ENCODE measurements at places on chromosomes 16 and 17. TPM values are rescaled to one million over a fixed set of nuclear protein-coding genes. Genes with fewer than 3 reads are reported as not detected.

- no peak for DNase-seq
These were observed 42.4 kb upstream of the KIF2B start for GRCh38 chr17:53780320-53780719.

DNA sequence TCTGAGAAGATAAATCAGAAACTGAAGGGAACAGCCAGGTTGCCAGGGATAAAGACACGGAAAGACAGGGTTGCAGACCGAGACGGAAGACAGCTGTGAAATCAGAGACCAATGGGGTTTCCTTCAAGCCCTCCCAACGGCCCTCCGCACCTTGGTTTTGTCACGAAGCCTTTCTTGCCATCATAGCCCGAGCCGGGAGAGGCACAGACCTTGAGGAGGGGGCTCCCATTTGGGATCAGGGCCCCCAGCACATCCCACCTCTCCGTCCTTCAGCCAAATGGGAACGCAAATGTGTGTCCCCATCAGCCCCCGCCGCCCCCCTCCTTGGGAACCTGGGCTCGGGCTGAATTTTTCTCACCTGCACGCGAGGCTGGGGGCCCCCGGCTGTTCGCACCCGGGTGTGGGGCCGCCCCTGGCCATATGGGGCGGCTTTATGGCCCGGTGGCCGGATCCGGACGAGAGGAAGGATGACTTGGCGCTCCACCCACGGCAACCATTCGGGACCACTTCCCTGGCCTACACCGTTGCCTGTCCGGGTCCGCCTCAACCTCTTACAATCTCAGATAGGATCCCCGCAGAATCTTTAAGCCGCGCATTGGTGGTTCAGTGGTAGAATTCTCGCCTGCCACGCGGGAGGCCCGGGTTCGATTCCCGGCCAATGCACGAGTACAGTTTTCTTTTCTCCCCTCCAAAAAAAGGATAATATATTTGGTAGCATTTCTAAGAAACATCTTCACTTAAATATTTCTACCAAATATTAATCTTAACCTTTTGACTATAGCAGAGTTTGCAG is 1.4 kb upstream of the HES7 start:
- peak; percentile 71 for DNase-seq

- no peak for DNase-seq
These were observed 530 bp upstream of the ZDHHC7 start for GRCh38 chr16:85011846-85012284.

Gene TMEM92
- total RNA-seq = not detected

Gene SRL
- total RNA-seq = 0.20 TPM

Gene THOC6
- total RNA-seq = 17.2 TPM

DNA sequence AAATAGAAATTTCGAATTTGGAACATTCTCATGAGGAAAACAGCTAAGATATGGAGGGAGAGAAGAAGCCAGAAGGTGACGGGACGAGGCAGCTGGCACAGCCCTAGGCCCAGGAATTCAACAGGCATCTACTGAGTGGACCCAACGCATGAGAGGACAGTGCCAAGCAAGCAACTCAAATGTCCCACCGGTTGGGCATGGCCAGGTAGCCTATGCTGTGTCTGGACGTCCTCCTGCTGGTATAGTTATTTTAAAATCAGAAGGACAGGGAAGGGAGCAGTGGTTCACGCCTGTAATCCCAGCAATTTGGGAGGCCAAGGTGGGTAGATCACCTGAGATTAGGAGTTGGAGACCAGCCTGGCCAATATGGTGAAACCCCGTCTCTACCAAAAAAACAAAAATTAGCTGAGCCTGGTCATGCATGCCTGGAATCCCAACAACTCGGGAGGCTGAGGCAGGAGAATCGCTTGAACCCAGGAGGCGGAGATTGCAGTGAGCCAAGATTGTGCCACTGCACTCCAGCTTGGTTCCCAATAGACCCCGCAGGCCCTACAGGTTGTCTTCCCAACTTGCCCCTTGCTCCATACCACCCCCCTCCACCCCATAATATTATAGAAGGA is 2.0 kb downstream of the GH1 start:
- no peak for DNase-seq

DNA sequence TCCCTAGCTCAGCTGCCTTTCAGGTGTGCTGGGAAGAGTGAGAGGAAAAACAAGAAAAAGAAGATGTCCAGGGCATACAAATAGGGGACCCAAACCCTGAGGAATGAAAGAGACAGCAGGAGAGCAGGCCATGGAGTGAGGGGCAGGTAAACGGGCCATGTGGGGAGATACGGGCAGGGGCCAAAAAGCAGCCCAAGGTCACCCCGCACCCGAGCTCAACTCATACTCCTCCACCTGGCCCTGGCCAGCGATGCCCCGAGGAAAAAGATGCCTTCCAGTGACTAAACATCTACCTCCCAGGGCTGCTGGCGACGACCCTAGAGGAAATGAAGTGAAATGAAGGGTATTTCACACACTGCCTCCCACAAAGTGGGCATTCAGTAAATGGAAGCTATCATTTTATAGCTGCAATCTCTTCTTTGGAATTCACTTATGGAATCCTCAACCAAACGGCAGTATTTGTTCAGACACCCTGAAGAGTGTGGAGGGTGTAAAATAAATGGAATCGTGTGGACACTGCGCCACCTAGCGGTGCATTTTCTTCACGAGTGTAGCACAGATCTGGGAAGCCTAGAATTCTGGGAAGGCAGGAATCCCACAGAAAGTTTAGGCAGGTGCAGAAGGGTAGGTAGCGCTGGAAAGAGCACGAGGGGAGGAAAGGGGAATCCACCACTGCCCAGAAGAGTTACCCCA is 14.9 kb downstream of the ELAC2 start:
- DNase-seq = peak; percentile 68

Gene NOS2
- total RNA-seq = 0.22 TPM

- DNase-seq = peak; percentile 78
These were observed at the start of gene CDK5R1 for GRCh38 chr17:32486701-32487472. Gene CDK5R1 (plus strand): TSS chr17:32486993. CDS start chr17:32487621, 628 bp downstream.

Gene SPNS2
- total RNA-seq = 71.4 TPM

Gene KRT40
- not detected for total RNA-seq

DNA sequence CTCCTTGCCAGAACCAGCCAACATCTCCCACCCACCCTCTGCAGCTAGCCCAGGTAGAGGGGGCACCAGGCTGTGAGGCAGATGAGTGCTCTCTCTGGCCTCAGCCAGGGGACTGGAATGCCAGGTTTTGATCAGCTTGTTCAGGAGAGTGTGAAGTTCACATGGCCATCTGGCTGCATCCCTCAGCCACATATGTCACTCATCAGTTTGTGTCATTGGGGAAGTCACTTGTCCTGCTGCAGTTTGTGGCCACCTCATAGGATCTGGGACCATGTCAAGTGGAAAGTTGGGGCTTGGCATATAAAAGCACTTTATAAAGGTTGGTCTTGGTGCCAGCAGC is 147.6 kb downstream of the SOCS1 start:
- DNase-seq = no peak

DNA sequence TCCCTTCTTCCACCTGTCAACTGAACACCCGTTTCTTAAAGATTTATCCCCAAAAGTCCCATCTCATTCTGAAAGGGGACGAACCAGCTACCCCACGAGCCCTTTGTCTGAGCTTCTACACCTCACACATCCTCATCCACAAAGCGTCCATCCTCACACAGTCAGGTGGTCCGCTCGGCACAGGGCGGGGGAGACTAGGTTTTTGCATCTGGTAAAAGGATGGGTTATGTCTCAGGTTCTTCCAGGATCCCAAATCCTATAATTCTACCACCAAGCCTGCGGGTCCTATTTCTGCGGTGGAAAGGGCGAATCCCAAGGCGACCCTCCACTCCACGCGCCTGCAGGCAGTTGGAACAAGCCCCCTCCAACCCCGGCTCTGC is 458 bp downstream of the GFOD2 start:
- DNase-seq = peak; percentile 13

Gene ITPRIPL2
- total RNA-seq = 28.4 TPM

- DNase-seq = no peak
These were observed 11.3 kb upstream of the NLK start for GRCh38 chr17:28031174-28031573.

GRCh38 chr17:7266784-7267183 is 4.5 kb upstream of the CLDN7 start:
- no peak for DNase-seq

- DNase-seq = no peak
These were observed 52.7 kb upstream of the NETO2 start for GRCh38 chr16:47196457-47196856.

Data from lung microvascular endothelial cell (primary cell).